ENCODE measurements at places on chromosomes 11 and 22. TPM values are rescaled to one million over a fixed set of nuclear protein-coding genes. Genes with fewer than 3 reads are reported as not detected.

HOATZ gene
- total RNA-seq, result not detected

SLC22A8 gene
- not detected for total RNA-seq

PITPNM1 gene
- total RNA-seq, result 94.4 TPM

TREH gene
- total RNA-seq, result 30.5 TPM

TRIM51 gene
- total RNA-seq, result not detected

TRIM5 gene
- total RNA-seq, result 16.3 TPM

GRAP2 gene
- 92.4 TPM for total RNA-seq

PRR5 gene
- 84.3 TPM for total RNA-seq

TYR gene
- total RNA-seq, result not detected

KRTAP5-10 gene
- total RNA-seq, result not detected

GLYAT gene
- total RNA-seq, result not detected

MAJIN gene
- not detected for total RNA-seq

NLRP10 gene
- total RNA-seq, result not detected

CCDC73 gene
- total RNA-seq, result not detected

YAP1 gene
- total RNA-seq, result 163 TPM

GNAZ gene
- total RNA-seq, result 0.35 TPM

OR5M8 gene
- total RNA-seq, result not detected

ATG13 gene
- total RNA-seq, result 116 TPM

VPREB1 gene
- total RNA-seq, result not detected

SOX10 gene
- total RNA-seq, result 1.1 TPM

NCAM1 gene
- 7.4 TPM for total RNA-seq

PGAP2 gene
- total RNA-seq, result 51.7 TPM

SERPING1 gene
- total RNA-seq, result 158 TPM

SERPIND1 gene
- not detected for total RNA-seq

OR5A1 gene
- not detected for total RNA-seq

OR52I2 gene
- total RNA-seq, result not detected

KCNQ1 gene
- total RNA-seq, result 52.8 TPM

TMEM132A gene
- 2.9 TPM for total RNA-seq

CCDC88B gene
- 99.0 TPM for total RNA-seq

PHOX2A gene
- total RNA-seq, result not detected

SLCO2B1 gene
- 44.6 TPM for total RNA-seq

MUC6 gene
- not detected for total RNA-seq

ST13 gene
- total RNA-seq, result 71.3 TPM

DEFB131B gene
- total RNA-seq, result not detected

ELFN2 gene
- not detected for total RNA-seq

UNC93B1 gene
- total RNA-seq, result 68.7 TPM

MISFA gene
- total RNA-seq, result not detected

C1QTNF5 gene
- 26.4 TPM for total RNA-seq

PHETA2 gene
- 14.6 TPM for total RNA-seq

BIRC3 gene
- total RNA-seq, result 33.8 TPM

DDI1 gene
- total RNA-seq, result not detected

OSBP2 gene
- 8.7 TPM for total RNA-seq

CCDC89 gene
- 14.0 TPM for total RNA-seq

RTN4R gene
- total RNA-seq, result 6.2 TPM

UEVLD gene
- total RNA-seq, result 19.9 TPM

FJX1 gene
- not detected for total RNA-seq

RIMBP3B gene
- total RNA-seq, result not detected

GNG3 gene
- total RNA-seq, result not detected

TOP3B gene
- 90.1 TPM for total RNA-seq

KRTAP5-1 gene
- not detected for total RNA-seq

GAB4 gene
- not detected for total RNA-seq

PHLDA2 gene
- not detected for total RNA-seq

HTR3B gene
- not detected for total RNA-seq

FUT4 gene
- total RNA-seq, result 27.4 TPM

ANO9 gene
- total RNA-seq, result 164 TPM

WT1 gene
- total RNA-seq, result not detected

MMP8 gene
- total RNA-seq, result not detected

UPK3A gene
- not detected for total RNA-seq

TENM4 gene
- 1.7 TPM for total RNA-seq
